Fibroblast of skin of abdomen (primary cell): ENCODE measurements at places on chromosomes 2 and 18.

- DNase-seq, result no peak
Observed at GRCh38 chr2:232386740-232387450, 8.3 kb downstream of the ALPP start.

- DNase-seq, result peak; percentile 35
Observed at GRCh38 chr2:219405451-219405850, 12.7 kb upstream of the DES start.

- no peak for DNase-seq
Observed at GRCh38 chr2:232632904-232633412, 446 bp upstream of the EFHD1 start.

- DNase-seq, result no peak
Observed at GRCh38 chr2:18430996-18431748, 129.3 kb downstream of the RDH14 start.

GRCh38 chr2:128281852-128282245 lies 36.8 kb downstream of the HS6ST1 start:
- DNase-seq, result no peak

DNA sequence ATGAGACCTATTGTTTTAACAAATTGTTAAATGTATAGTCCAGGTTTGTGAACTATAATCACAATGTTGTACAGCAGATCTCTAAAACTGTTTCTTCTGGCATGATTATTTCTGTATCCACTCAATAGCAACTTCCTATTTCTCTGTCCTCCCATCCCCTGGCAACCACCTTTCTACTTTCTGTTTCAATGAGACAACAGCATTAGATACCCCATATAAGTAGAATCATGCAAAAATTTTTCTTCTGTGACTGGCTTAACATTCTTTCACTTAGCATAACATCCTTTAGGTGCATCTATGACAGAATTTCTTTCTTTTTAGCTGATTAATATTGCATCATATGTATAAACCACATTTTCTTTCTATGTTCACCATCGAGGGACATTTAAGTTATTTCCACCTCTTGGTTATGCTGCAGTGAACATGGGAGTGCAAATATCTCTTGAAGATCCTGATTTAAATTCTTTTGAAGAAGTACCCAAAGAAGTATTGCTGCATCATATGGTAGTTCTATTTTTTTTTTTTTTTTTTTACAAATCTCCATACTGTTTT lies 713.5 kb downstream of the LRP1B start:
- peak; percentile 20 for DNase-seq

DNA sequence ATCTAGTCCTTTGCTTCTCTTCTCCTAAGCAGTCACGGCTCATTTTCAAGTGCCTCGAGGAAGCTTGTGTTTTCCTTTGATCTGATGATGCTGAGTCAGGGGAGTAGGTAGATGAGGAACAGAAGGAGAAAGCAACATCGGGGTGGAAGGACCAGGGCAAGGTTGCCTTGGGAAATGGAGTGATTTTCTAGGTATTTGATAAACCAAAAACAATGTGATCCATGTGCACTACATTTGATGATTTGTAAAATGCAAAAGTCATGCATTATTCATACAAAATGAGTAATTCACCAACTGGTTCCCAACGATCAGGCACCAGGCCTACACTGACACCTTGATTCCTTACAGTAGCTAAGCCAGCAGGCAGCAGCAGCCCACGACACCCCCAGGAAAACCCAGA lies 205.3 kb downstream of the ANAPC1 start:
- DNase-seq, result peak; percentile 27

- DNase-seq, result peak; percentile 12
Observed at GRCh38 chr2:11343650-11344341, 640 bp downstream of the ROCK2 start.

DNA sequence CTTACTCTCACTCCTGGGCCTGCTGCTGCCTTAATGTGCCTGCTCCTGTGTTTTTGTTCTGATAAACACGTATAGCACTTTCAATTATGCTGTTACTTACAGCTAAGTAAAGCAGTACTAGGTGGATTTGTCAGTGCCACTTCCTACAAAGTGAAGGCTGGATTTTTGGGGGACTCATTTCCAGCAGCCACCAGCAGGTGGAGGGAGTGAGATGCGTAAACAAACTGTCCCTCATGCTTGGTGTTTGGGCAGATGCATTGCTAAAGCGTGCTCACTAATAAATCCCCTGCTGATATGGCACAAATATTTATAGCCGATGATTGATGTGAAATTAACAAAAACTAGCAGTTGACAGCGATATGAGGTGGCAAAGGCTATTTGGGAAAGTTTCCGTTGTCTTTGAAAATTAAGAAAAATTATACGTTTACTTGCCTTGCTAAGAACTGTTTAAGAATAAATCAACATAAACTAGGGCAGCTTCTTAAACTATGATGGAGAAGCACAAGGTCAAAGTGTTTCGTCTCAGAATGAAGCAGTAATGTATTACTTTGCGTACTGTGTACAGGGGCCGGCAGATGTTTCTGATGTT lies 101.7 kb downstream of the AGAP1 start:
- peak; percentile 67 for DNase-seq

DNA sequence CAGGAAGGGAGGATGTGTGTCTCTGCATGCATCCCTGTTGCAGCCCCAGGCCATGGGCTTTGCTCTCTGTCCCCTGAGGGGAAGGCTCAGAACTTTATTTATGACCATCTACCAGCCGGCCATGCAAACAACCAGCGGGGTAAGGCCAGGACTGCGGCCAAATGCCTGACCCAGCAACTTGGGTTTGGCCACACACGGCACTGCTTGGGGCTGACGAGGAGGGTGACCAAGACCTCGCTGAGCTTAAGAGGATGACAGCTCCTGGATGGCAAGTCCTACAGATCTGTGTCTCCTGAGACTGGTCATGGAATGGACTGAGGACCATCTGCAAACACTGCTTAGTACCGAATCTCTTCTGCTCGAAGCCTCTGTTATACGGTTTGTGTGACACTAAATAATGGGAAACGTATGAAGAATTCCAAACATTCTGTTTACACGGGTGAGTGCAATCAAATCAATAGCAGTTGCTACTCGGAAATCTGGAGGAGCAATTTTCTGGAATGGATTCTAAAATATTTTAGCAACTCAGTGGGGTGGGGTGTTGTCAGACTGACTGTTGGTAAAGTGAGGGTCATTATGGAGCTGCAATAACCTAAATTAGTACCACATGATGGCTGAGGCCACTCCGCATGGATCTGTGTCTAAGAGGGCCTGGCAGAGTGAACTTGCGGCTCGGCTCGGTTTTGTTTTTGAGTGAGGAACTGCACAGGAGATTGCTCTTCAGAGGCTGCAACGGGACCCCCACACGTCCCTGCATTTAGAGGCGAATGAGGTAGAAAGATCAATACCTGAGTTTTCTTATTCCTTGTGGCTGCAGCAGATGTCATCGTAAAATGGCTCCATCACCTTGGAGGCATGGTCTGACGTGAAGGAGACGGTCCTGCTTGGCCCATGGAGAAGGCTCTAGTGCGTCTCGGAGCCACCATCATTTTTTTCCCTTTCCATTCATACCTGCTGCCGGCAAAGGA lies 26.6 kb downstream of the TMEM18 start:
- DNase-seq, result peak; percentile 43

- DNase-seq, result peak; percentile 66
Observed at GRCh38 chr2:160379399-160379798, 114.2 kb downstream of the RBMS1 start.

GRCh38 chr2:23776021-23776420 lies 150.9 kb downstream of the ATAD2B start:
- DNase-seq, result no peak

DNA sequence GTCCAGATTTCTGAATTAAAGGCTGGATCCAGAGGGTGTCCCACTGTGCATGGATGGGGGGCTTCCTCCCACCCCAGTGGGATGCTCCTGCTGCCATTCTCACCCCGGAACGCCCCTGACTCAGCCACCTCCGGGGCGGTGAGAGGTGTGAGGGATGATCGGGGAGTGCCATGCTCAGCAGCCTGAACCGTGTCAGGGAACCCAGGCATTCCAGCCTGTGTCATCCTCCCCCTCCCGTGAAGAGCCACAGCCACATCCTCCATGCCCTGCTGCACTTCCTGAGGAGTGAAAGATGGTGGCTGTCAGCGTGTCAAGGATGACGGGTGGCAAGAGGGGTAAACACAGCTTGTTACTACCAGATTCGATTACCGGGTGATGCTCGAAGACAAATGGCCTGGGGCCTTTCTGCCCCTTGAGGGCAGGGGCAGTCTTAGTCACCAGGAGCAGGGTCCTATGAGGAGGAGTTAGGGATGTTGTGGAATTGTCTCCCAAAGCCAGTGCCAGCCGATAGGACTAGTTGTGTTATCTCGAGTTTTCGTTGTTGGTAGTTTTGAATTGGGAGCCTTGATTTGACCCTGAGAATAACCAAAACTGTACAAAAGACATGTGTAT lies 80.8 kb downstream of the TCF7L1 start:
- DNase-seq, result no peak

DNA sequence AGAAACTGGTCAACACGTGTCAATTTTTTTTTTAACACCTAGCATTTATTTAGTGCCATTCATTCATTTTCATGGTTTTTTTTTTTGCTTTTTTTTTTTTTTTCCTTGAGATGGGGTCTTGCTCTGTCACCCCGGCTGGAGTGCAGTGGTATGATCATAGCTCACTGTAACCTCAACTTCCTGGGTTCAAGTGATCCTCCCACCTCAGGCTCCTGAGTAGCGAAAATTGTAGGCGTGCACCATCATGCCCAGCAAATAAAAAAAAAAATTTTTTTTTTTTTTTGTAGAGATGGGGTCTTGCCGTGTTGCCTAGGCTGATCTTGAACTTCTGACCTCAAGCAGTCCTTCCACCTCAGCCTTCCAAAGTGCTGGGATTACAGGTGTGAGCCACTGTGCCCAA lies 21.1 kb downstream of the USP14 start:
- no peak for DNase-seq

DNA sequence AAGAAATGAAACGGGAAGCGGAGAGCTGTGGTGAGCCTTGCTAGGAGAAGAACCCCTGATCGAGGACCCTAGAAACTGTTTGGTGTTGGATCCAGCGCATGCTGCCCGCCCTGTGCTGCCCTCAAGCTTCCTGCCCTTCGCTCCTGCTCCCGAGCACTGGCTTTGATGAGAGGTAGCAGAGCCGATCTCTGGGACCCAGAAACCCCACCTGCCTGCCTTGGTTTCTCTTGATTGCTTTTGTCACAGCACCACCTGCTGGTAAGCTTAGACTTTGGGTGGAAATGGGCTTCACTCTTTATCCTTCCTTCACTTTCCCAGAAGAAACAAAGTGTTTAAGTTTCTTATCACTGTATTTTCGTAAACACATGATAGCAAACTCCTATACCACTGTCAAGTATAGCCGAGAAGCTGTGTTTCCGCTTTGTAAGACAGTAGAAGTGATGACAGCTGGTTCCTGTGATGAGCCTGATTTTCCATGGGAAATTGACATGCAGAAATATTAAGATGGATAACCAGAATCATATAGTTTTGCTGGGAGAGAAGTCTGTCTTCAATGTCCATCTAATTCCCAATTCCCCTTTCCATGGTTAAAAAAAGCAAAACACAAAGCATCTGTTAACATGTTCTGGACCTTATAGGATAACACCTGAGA lies 267.4 kb downstream of the PHLPP1 start:
- peak; percentile 50 for DNase-seq

DNA sequence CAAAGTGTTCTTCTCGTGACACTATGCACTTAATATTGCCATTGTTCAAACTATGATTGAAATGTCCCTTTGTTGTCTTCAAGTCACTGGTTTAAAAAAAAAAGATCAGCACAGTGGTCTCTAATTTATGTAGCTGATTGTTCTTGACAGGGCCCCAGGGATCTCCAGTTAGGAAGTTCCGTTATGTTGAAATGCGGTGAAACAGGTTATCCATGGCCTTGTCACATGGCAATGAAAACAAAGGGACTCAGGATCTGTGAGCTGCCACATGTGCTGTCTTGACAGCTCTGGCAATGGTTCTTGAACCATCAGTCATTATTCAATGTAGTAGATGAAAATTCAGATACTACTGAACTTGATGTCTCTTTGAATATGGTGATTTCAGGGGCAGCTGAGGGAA lies 147.4 kb downstream of the SETBP1 start:
- DNase-seq, result no peak

DNA sequence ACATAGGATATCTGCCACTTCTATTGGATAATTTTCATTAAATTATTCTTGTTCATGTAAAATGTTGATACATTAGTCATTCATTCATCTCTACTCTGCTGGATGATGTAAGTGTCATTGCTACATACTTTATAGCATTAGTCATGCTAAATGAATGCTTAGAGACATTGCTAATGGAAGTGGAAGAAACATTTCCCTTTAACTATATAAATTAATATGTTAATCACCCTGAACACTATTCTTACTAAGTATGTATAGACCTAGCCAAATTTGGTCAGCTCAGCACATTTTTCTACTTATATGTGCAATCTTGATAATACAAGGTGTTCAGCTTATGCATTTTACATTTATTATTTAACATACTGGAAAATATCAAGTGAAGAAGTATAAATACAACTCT lies 160.2 kb downstream of the DPP4 start:
- peak; percentile 78 for DNase-seq

DNA sequence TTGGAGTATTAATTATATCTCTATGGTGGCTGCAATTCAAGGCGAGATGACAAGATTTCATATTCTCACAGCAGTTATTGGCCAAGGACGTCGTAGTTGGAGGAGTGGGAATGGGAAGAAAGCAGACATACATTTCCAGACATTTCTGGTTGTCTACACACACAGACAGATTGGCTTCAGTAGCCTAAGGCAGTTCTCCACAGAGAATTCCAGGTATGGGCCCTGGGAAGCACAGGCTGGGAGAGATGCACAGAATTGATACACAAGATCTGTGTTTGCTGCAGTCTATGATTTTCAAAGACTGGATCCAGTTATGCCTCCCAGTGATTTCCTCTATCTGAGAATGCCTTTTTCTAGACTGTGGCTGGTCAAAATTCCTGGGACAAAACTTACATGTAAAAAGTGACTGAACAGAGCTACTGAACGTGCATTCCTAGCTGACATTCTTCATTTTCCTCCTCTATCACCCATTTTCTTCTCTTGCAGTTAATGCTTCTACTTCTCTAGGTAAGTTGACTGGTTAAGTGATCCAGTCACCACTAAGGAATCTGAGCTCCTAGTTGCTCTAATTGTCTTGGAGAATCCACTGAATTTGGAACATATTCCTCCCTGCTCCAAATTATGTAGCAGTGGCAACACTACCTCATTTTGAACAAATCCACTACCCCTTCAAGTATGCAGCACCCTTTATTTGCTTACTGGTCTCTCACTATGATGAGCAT lies 386.7 kb upstream of the CDH7 start:
- peak; percentile 5 for DNase-seq

GRCh38 chr18:27546991-27547390 lies 361.9 kb upstream of the CHST9 start:
- DNase-seq, result no peak

- no peak for DNase-seq
Observed at GRCh38 chr18:5103286-5103685, 93.8 kb downstream of the AKAIN1 start.

- peak; percentile 34 for DNase-seq
Observed at GRCh38 chr2:46653539-46653938, 174.2 kb downstream of the TMEM247 start.

DNA sequence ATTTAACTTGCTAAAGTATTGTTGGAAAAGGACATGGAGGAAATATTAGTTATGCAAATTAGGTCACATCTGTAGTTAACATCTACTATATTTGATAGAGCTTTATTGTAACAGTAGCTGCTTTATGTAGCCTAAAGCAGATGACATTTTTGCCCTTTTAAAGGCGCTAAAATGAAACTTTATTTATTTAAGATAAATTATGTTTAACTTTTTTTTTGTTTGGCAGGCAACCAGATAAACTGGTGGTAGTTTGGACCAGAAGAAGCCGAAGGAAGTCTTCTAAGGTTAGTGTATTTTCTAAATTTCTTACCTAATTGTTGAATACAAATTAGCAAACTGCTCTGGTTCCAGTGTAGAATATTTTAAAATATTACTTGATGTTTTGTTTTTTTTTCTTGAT lies 41.7 kb downstream of the EHBP1 start:
- no peak for DNase-seq

- peak; percentile 18 for DNase-seq
Observed at GRCh38 chr2:44392338-44392943, 30.7 kb downstream of the CAMKMT start.
